Left ventricle myocardium superior (tissue), 1 donor: ENCODE measurements at places on chromosomes 12 and 14.

DNA sequence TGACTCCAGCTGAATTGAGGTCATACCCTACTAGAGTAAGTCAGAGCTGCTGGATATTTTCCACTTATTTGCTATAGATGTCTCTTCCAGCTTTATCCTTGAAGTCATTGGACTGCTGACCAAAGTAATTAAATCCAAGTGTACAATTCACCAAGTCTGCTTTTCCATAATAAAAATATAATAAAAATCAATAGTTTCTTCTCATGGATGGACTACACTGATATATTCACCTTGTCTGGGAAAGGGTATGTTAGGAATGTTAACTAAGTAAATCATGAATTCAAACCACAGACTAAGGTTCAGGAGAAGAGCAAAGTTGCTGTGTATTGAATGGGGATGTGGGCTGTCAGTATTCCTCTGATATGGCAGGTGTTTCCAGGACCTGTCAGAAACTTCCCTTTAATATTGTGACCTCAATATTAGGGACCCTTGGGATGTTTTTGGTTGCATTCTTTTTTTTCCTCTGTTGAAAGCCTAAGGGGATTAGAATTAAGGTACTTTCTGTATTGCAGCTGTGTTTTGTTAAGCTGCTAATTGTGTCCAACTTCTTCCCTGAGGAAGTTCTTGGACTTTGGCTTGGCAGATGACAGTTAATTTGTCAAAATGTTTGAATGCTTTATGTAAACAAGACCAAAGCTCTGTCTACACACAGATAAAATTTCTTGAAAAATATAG lies 284.0 kb downstream of the ATP23 start:
- DNase-seq, result no peak

GRCh38 chr12:124213666-124214347 lies 81.1 kb upstream of the RFLNA start:
- no peak for DNase-seq

- no peak for DNase-seq
Observed at GRCh38 chr12:79162147-79162772, 297.7 kb downstream of the SYT1 start.

DNA sequence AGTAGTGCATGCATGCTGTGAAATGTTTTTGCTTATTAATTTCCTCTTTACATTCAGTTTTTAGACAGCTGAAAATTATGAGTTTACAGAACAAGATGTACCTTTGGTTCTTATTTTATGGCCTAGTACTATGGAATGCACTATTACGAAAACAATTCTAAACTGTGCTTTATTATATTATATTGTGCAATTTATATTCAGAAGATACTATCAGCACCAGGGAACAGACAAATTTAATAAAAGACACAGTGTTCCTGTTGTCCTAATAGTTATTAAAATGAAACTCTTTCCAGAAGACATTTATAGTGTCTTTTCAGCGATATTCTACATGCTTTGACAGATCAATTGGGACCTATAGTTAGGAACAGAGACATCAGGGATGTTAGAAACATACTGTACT lies 427.3 kb downstream of the BTG1 start:
- DNase-seq, result no peak

GRCh38 chr14:99572173-99572999 lies 31.6 kb downstream of the CCDC85C start:
- DNase-seq, result no peak

DNA sequence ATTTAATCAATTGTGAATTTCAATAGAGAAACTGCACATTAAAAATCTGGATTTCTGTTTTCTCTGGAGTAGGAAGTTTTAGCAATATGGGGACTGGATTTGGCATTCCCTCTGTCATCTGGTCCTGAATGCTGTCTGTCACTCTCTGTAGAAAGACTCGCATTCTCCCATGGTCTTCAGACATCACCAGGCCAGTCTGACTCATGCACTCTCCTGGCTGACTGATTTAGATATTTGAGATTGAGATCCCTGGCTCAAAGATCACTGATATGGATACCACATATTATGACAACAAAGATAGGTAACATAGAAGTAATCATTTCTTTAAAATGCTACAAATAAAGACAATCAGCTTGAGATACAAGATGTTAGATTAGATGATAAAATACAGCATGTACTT lies 524.5 kb downstream of the GALC start:
- DNase-seq, result no peak

DNA sequence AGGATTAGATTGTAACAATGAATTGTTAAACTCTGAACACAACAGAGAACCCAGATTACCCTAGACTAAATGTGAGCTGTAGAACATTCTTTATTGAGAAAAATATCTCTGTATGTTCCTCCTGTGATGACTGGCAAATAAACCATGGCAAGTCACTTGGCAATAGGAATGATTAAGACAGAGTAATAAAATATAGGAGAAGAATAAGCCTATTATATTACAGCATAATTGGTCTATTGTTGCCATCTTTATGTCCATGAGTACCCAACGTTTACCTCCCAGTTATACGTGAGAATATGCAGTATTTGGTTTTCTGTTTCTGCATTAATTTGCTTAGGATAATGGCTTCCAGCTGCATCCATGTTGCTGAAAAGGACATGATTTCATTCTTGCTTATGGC lies 211.2 kb upstream of the AVPR1A start:
- no peak for DNase-seq

DNA sequence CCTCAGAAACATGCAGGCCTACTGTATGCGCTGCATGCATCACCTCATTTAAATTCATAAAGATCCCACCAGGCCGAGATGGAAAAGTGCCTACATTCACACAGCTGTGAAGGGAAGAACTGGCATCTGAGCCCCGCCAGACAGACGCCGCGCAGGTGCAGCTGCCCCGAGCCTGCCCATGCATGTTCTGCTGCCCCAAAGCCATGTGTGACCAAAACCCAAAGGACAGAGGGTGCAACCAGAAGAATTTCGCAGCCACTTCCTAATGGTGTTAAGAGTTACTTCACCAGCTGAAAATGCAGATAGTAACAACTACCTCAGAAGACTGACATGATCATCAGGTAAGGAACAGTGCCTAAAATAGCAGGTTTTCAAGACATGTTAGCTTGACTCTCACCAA lies 13.5 kb upstream of the KRT8 start:
- no peak for DNase-seq

- DNase-seq, result no peak
Observed at GRCh38 chr14:102027951-102028350, 58.9 kb downstream of the HSP90AA1 start.

- DNase-seq, result no peak
Observed at GRCh38 chr14:99968191-99968920, 96.9 kb upstream of the EVL start.

GRCh38 chr12:125216756-125217155 lies 151.5 kb downstream of the AACS start:
- no peak for DNase-seq
